ENCODE measurements at places on chromosomes 2 and 18.
A peak's percentile ranks its signal among the peaks of the same experiment; 100 is the strongest.

GRCh38 chr18:76914314-76914713 lies 92.0 kb downstream of the ZNF236 start:
- DNase-seq = no peak

GRCh38 chr18:377088-377487 lies 109.2 kb upstream of the THOC1 start:
- no peak for DNase-seq

GRCh38 chr2:102238039-102238756 lies 51.4 kb downstream of the IL1RL2 start:
- DNase-seq = peak; percentile 19

DNA sequence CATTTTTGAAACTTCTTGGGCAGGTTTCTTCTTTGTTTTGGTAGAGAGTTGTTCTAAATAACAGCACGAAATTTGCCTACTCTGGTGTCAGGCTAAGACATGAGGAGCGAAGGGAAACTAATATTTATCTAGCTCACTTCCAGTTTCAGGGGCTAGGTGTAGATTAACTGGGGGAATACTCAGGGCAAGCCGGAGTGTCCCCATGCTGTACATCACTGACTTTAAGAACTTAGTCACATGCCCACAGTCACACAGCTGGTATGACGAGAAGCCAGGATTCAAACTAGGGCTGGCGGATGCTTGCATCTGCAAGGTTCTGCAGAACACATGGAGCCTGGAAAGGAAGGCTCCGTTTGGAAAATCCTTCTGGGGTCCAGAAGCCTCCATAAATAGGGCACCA lies 133.3 kb downstream of the ALPK2 start:
- DNase-seq = no peak

DNA sequence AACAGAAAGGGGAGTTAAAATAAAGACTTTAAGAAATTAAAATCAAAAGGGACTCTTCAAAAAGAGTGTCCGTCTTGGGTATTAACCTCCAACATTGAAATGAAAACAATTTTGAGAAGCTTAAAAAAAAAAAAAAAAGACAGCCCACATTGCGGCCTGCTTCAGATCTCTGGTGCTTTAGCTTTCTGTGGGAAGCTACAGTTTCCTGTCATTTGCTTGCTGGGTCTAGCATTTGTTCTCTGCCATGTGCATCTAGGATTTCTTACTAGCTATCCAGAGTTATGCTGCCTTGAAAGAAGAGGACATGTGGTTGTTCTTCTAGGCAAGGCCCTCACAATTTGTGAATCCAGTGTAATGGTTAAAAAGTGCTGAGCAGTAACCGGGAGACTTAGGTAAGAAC lies 375.3 kb downstream of the SLC4A3 start:
- no peak for DNase-seq

GRCh38 chr18:77393519-77393918 lies 143.9 kb downstream of the GALR1 start:
- DNase-seq = no peak
